Stimulated activated CD4-positive, alpha-beta T cell treated with anti-CD3 and anti-CD28 coated beads, Interleukin-12 subunit alpha, Interleukin-12 subunit beta, amount 100 ng/mL, for 24 hours (primary cell): ENCODE measurements at places on chromosomes 4 and X.

- no peak for DNase-seq
Observed at GRCh38 chrX:66030505-66031317, 9.2 kb downstream of the VSIG4 start.

GRCh38 chr4:107472265-107472948 lies 247.6 kb downstream of the PAPSS1 start:
- no peak for DNase-seq

DNA sequence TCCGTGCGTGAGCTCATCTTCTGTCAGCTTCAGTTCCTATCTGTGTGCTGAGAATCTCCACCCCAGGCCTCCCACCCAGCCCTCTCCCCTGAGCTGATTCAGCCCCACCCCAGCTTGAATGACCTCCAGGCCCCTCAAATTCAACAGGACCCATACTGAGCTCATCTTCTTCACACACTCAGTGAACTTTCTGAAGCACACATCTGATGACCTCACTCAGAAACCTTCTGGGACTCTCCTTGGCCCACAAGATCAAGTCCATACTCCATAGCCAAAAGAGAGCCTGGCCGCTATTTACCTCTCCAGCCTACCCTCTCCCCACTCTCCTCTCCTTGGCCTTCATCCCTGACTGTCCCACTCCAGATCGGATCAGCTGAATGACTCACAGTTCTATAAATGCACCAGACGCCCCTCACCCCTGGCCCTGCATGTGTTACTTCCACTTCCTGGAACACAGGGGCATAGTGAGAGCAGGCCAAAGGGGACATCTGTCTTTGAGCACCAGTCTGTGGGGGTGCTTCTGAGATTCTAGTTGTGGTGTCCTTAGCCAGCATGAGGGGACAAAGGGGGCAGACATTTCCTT lies 62.5 kb downstream of the PJA1 start:
- no peak for DNase-seq

DNA sequence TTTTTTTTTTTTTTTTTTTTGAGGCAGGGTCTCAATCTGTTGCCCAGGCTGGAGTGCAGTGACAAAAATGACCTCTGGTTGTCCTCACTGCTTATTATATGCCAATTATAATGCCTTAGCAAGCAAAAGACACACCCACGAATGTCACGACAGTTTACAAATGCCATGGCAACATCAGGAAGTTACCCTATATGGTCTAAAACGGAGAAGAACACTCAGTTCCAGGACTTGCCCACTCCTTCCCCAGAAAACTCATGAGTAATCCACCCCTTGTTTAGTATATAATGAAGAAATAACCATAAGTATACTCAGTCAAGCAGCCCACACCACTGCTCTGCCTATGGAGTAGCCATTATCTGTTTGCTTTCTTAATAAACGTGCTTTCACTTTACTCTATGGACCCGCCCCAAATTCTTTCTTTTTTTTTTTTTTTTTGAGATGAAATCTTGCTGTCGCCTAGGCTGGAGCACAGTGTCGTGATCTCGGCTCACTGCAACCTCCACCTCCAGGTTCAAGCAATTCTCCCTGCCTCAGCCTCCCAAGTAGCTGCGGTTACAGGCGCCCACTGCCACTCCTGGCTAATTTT lies 106.2 kb downstream of the SMIM20 start:
- no peak for DNase-seq

DNA sequence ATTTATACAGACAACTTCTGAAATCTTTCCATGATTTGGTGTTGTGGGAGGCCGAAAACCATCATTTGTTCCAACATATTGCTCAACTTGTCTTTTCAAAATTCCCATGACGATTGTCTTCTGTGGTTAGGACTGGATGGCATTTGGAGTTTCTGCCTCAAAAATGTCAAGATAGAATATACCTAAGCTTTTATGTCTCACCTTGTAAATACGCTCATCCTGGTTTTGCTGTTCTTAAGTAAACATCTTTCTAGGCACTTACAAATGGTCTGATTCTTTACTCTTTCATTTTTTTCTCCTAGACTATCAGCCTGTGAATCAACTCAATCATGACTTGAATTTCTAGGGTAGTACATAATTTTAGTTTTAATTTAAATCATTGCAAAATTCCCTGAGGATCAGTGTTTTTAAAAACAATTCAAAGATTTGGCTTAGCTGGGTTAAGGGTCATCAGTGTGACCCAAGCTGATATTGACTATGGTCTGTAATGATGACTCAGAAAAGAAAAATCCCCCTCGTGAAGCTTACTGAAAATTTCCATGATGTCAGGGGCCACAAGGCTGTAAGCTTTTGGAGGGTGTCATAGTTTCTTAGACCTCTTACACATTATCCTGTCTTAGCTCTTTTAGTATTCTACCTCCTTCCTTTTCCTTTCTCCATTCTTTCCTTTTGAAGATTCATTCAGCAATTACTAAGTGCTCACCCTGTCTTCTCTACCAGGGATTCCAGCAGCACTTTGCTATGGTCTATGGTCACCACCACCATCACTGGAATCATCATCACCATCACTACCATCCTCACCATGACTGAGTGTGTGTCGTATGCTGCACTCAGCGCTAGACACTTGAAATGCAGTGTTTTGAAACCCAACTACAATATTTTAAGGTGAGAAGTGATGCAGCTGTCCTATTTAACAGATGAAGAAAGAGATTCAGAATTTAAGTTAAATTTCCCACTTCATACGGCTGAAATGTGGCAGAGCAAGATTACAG lies 124.4 kb downstream of the CPE start:
- no peak for DNase-seq

- no peak for DNase-seq
Observed at GRCh38 chr4:113665036-113665435, 96.5 kb downstream of the CAMK2D start.

- DNase-seq, result peak; percentile 17
Observed at GRCh38 chr4:14871676-14872430, 130.4 kb upstream of the CPEB2 start.
